ENCODE measurements at places on chromosomes 7 and 10.

GRCh38 chr7:157938211-157938610 lies 601.4 kb downstream of the DNAJB6 start:
- DNase-seq: no peak

GRCh38 chr10:77006836-77007511 lies 630.6 kb downstream of the KCNMA1 start:
- no peak for DNase-seq

- no peak for DNase-seq
Measured at GRCh38 chr10:62778125-62778524, 26.4 kb upstream of the ADO start.

DNA sequence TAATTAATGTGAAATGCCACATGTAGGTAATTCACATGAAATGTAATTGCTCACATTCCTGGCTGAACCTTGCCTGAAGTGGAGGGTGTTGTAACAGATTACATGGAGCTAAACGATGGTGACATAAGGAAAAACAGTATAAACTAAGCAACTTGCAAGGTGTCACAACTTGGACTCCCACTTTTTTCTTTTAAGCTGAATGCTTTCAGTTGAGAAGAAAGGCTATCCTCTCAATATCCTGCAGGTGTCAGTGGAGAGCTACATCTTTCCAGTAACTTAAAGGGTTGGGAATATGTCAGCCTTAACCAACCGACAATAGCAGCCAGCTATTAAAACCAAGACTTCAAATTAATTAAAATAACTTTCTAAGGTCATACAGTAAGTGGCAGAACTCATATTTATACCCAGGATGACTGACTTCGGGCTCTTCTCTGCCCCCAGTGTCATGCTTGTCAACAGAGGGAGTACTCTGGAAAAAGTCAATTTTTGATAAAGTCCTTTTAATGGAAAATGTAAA lies 33.7 kb downstream of the NRBF2 start:
- no peak for DNase-seq

DNA sequence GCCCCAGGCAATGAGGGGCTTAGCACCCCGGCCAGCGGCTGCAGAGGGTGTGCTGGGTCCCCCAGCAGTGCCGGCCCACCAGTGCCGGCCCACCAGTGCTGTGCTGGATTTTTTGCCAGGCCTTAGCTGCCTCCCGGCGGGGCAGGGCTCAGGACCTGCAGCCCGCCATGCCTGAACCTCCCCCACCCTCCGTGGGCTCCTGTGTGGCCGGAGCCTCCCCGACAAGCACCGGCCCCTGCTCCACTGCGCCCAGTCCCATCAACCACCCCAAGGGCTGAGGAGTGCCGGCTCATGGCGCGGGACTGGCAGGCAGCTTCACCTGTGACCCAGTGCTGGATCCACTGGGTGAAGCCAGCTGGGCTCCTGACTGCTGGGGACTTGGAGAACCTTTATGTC lies 3.5 kb upstream of the ACSL5 start:
- DNase-seq: no peak

DNA sequence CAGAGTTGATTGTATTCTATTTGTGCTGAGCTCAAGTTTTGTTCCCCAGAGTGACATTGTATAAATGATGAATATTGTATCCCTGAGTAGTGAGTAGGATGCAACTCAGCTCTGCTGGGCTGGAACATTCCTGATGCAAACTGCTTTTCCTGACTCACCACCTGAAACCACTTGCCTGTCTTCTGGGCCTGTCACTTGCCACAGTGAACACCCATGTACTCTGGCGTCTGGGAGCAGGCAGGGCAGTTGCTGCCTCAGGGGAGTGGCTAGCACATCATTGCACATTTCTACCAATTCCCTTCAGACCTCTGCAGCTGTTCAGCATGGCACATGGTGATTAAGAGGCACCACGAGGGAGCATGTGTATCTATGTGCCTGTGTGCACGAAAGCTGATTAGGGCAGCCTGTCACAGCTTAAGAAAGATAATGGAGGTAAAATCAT lies 157.3 kb downstream of the SND1 start:
- DNase-seq: no peak

GRCh38 chr7:151756076-151756731 lies 120.7 kb downstream of the PRKAG2 start:
- DNase-seq: peak; percentile 49

DNA sequence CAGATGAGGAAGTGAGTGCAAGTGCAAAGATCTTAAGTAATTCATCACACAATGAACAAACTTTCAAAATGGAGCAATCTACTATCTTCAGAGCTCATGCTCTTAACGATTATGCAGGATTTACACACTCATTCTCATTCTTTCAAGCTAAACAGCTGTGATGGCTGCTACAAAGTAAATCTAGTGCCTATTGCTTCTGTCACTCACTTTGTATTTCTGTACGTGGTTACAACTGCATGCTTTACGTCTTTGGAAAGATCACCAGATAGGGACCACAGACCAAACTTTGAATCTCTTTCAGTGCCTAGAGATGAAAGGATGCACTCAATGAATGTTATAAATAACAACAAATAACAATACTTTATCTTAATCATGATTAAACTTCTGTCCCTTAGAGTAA lies 194.6 kb downstream of the MAGI2 start:
- no peak for DNase-seq

DNA sequence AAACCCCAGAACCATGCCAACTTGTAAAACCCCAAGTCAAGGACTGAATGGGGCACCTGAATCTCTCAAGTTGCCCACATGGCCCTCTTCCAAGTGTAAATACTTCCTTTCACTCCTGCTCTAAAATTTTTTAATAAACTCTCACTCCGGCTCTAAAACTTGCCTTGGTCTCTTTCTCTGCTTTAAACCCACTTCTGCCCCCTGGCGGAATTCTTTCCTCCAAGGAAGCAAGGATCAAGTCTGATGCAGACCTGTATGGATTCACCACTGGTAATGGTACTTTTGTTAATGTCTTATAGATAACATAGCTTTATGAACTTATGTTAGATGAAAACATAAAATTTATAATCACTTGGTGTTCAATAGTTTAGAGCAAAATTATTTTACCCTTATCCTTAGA lies 33.8 kb downstream of the SLC16A9 start:
- DNase-seq: no peak

GRCh38 chr7:153524070-153524601 lies 528.1 kb upstream of the DPP6 start:
- no peak for DNase-seq

DNA sequence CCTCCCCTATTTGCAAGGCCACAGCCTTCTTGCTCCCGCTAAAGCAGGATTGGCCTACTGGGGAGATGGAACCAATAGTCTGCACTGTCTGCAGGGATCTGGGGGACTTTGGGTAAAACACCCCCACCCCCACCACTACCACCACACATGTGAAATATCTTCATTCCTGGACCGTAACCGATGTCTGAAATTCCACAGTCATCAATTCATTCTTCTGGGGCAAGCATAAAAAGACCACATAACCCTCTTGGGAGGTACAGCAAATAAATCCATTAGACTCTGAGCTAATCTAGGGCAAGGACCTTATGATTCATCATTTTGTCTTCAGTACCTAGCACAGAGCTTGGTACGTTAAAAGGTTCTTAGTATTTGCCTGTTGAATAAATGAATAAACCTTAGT lies 307.8 kb downstream of the GPAM start:
- DNase-seq: no peak

- DNase-seq: no peak
Measured at GRCh38 chr7:100118388-100119071, 628 bp downstream of the TAF6 start.

DNA sequence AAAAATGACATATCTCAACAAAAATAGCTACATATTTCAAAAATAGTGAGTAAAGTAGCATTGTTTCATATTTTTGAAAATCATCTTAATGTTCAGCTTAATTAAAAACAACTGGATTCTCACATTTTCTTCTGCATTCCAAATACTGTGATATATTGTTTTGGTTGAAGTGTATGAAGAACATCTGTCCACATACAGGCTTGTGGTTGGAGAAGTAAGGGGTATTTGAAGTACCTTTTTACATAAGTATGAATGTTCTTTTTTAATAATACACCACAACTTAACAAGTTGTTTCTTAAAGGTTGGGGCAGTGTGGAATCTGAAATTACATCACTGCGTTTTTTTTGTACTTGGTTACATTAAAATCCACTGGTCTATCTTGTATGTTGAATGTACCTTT lies 442.5 kb downstream of the KIF20B start:
- no peak for DNase-seq

DNA sequence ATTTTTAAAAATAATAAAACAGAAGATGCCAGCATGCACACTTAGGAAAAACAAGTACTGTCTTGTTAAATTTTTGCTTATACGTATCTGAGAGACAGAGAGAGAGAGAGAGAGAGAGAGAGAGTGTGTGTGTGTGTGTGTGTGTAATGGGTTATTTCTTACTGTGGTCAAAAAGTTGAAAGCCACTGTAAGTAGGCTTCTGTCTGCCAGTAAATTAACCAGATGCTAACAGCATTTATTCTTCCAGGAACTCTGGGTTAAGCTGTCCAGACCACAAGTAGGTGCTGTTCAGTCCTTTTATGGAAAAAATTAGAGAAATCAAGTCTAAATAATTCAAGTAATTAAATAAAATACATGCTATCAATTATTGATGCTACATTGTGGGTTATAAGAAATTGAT lies 39.7 kb downstream of the RNF32 start:
- no peak for DNase-seq

- DNase-seq: no peak
Measured at GRCh38 chr7:83410989-83411591, 237.8 kb downstream of the SEMA3E start.

DNA sequence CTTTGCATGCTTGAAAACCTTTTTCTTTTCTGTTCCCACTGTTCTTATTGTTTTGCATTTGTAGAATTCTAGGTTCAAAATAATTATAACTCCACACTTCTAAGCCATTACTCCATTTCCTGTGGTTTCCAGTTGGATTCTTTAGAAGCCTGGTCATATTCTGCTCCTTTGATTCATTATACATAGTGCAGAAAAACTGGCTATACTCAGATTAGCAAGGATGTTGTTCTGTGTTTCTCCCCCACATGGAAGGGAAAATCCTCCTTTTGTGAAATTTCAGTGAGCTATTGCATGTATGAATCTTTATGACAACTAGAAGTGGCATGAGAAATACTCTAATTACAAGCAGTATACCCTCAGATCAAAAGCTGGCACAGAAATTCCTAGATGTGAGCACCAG lies 79.5 kb downstream of the SLC13A1 start:
- no peak for DNase-seq

GRCh38 chr10:77533887-77534278 lies 103.7 kb downstream of the KCNMA1 start:
- DNase-seq: no peak

- no peak for DNase-seq
Measured at GRCh38 chr7:140898786-140899536, 25.8 kb downstream of the BRAF start.

GRCh38 chr10:132280646-132281074 lies 27.1 kb downstream of the STK32C start:
- DNase-seq: no peak

GRCh38 chr10:80473096-80473657 lies 19.1 kb downstream of the TSPAN14 start:
- no peak for DNase-seq

- peak; percentile 92 for DNase-seq
Measured at GRCh38 chr7:1940402-1940786, 270.3 kb downstream of the ELFN1 start.

DNA sequence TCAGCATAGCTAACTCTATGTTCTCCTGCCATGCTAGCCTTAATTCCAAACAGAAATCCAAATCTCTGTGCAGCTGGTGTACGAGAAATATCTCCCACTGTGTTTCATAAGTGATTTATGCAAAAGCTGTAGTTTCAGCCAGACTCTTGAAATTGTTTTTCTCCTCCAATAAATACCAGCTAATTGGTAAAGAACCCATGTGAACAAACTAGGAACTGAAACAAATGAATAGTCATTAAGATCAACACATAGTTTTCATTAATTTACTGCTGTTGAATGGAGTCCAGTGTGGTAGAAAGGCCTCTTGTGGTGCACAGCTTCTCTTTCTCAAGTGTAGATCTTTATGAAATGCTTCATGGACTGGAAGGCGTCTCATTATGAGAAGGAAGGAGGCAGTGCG lies 18.4 kb downstream of the PPP1R17 start:
- no peak for DNase-seq

GRCh38 chr7:107103369-107103768 lies 58.9 kb downstream of the PRKAR2B start:
- no peak for DNase-seq

DNA sequence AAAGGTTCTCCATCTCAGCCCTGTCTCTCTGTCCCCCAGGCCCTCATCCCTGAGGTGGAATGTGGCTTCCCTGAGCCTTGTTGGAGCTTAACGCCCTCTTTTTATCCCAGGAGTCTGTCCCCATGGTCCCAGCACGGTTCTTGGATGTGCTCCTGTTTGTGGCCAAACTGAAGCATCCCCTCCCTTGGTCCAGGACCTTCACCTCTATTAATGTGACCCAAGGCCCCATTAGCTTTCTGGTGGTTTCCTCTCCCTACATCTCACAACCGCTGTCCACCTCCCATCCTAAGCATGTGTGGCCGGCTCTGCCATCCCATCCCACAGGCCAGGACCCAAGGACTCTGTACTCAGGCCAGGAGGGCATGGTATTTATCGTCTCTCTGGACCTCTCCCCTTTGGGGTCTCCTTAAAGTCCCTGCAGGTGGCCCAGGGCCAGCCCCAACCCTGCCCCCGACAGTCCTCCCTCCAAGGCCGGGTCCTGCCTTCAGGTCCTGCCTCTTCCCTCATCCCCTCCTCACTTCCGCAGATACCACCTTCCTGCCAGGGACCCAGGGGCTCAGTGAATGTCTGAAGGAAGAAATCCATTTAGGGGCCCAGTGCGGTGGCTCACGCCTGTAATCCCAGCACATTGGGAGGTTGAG lies 15.4 kb upstream of the SH2B2 start:
- no peak for DNase-seq

DNA sequence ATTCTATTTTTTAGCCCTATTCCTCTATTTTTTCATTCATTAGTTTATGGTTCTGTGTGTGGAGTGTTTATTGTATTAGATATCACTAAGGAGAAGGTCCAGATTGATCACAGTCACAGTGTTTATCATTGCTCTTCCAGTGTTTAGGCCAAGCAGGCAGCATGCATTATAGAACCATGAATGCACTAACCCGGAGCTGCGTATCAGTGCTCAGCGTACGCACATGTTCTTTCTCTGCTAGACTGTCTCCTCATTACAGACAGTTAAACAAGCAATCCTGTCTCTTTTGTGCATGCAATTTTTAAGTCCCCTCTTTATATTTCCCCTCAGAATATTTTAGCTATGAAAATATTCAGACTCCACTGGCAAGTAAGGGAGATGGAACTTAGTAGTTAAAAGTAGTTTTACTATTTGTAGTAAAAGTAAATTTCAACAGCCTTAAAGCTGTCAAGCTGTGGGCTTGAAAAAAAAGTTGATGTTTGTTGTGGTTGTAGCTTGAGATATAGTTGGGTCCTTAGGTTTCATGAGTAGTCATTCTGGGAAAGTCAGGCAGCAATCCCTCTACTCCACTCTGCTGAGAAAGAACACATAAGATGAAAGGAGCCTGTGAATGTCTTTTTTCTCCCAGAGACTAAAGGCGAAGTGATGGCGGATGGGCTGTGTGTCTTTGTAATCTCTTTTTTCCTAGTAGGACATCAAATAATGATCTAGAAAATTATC lies 260.4 kb downstream of the CDK14 start:
- no peak for DNase-seq
